CD4-positive, alpha-beta T cell treated with Interleukin-17A for 4 hours (primary cell): ENCODE measurements at places on chromosomes 1 and 21.

- DNase-seq = no peak
Observed at GRCh38 chr1:158145173-158145719, 35.4 kb upstream of the CD1D start.

- DNase-seq = no peak
Observed at GRCh38 chr1:170959385-170959784, 24.1 kb downstream of the MROH9 start.

DNA sequence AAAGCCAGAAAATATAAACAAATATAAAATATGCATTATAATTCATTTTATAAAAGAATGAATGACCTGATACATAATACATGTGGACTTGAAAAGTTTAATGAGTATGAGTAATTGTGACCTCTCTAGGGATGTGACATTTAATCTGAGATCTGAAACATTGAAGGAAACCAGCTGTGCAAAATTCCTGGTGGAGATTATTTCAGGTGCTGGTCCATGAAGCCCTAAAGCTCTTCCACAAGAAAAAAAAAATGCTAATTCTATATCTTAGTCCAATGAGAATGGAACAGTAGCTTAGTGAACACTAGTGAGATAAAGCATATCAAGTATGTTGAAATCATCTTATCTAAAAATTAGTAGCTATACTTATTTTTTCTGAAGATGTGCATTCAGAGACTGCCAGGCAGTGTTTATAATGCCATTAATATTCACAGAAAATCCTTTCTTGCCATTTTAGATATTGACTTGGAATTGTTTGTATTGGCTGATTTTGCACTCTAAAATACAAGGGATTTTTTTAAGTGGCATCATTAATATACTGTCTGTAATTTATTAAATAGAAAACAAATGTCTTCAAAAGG lies 1485.9 kb downstream of the PLA2G4A start:
- no peak for DNase-seq

- DNase-seq = no peak
Observed at GRCh38 chr21:27329255-27329851, 362.5 kb upstream of the ADAMTS5 start.

GRCh38 chr1:1132956-1133750 lies 17.3 kb upstream of the C1orf159 start:
- no peak for DNase-seq

- DNase-seq = no peak
Observed at GRCh38 chr1:42260376-42261070, 74.5 kb downstream of the FOXJ3 start.

DNA sequence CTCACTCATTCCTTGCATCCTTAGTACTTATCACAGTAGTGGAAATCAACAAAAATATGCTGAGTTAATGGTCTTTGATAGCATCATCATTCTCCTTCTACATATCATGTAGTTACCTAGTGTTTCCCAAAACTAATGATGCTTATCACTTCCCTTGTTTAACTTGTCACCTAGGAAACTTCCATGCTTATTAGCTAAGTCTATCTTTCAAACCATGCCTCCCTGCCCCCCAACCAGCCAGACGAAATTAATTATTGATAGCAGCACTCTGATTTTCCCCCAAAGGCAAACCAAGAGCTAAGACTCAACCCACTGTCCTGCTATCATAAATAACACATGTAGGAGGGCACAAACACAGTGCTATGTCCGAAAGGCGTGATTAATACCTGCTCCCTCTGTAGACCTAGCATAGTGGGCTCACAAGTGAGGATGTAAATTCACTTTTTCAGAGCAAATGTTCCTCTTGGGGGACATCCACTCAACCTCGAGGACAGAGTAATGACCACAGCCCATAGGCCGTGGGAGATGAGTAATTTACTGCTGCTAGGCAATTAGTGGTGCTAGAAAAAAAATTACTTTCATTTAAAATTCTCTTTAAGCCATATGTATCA lies 25.8 kb upstream of the LPAR3 start:
- DNase-seq = no peak

DNA sequence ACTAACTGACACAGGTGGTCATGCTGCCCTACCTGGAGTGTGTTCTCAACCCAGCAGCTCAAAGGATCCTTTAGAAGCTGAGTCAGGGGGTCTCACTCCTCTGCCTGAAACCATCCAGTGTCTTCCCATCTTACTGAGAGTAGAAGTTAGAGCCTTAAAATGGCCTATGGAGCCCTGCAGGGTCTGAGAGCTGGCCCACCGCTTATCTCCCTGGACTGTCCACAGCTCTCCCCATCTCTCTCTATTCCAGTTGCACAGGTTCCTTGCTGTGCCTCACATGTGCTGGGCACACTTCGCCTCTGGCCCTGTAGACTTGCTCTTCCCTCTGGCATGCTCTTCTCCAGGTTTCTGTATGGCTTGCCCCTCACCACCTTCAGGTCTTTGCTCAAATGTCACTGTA lies 148.6 kb upstream of the CACNA1E start:
- DNase-seq = no peak

GRCh38 chr1:34656731-34657130 lies 98.1 kb upstream of the GJB5 start:
- DNase-seq = no peak

DNA sequence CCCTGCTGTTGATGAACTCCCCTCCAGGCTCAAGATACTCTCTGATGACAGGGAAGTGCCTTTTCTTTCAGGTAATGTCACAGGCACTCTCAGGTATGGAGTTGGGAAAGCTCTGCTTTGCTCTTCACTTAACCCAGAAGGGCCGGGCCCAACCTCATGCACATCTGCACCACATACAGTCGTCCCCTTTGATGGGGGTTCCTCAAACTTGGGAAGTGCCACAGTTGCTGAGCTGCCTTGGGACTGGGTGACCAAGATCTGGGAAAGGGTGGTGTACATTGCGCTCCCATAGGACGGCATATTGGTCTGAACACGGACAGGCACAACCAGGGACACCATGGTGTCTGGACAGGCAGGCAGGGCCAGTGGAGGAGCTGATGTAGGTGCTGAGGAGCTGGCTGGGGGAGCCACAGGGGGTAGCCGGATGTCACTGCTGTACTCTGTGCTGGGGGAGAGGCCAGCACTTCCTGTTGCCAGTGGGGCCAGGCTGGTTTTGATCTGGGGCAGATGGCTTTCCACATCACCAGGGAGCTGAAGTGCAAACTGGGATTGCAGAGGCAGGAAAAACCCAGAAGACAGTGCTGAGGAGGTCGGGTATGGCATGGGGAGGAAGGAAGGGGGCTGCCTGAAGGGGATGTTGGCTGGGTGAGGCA lies 96.2 kb upstream of the EDN2 start:
- DNase-seq = no peak

GRCh38 chr1:210371916-210372315 lies 43.2 kb downstream of the HHAT start:
- DNase-seq = no peak

DNA sequence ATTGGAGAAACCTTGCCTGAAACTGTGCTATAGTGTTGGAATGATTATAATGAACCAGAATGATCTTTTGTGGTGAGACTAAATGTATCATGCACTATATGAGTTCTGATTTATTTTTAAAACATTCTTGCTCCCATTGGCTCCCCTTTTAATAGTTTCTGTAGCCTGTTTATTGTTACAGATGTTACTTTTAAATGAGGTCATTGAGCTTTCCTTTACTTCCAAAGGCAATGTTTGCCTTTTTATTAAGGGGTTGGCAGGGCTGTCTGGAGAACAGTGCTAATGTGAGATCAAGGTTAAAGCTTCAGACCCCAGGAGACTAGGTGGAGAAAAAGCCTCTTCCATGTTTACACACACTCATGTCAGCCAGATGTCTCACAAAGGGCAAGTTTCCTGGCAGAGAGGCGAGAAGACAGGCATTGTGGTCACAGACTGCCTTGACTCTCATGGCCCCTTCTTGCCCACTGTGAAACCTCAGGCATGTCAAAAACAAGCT lies 120.6 kb upstream of the RAVER2 start:
- no peak for DNase-seq

DNA sequence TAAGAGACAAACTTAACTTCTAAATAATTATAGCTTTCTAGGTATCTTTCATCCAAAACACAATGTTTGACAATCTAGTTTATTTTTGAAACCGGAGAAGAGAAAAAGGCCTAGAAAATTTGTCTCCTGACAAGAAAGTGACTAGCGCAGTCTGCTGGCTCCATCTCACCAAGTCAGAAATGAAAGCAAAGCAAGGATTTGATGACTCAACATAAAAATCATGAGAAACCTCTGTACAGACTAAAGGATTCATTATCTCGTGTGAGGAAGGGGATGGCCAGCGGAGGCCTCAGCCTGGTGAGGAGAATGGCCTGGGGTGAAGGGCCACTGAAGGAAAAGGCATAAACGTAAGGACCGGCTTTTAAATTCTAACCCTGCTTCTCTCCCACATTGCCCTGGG lies 20.0 kb upstream of the TSNAX start:
- DNase-seq = no peak

GRCh38 chr1:203263496-203263895 lies 34.0 kb upstream of the CHIT1 start:
- DNase-seq = no peak

GRCh38 chr1:71850936-71851335 lies 431.4 kb downstream of the NEGR1 start:
- no peak for DNase-seq

DNA sequence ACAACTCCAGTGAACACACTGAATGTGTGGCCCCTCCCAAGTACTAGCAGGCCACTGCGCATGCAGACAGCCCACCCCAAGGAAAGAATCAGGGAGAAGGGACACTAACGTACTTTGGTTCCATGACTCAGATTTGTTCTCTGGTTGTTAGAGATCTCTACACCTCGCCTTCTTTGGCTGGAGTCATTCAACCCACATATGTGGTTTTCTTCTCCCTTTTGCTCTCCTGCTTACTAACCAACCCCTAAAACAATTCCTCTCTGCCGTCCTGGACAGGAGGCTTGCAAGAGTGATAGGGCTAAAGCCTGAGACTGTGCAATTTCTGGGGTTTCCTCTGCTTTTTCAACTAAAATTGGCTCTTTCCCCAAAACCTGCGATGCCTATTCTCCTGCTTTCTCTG lies 5.7 kb upstream of the CD48 start:
- no peak for DNase-seq

GRCh38 chr1:217048104-217048707 lies 325.0 kb upstream of the ESRRG start:
- no peak for DNase-seq

- DNase-seq = no peak
Observed at GRCh38 chr1:76390456-76390855, 315.9 kb downstream of the ST6GALNAC3 start.

GRCh38 chr1:45685308-45686014 lies 872 bp downstream of the GPBP1L1 start:
- no peak for DNase-seq

DNA sequence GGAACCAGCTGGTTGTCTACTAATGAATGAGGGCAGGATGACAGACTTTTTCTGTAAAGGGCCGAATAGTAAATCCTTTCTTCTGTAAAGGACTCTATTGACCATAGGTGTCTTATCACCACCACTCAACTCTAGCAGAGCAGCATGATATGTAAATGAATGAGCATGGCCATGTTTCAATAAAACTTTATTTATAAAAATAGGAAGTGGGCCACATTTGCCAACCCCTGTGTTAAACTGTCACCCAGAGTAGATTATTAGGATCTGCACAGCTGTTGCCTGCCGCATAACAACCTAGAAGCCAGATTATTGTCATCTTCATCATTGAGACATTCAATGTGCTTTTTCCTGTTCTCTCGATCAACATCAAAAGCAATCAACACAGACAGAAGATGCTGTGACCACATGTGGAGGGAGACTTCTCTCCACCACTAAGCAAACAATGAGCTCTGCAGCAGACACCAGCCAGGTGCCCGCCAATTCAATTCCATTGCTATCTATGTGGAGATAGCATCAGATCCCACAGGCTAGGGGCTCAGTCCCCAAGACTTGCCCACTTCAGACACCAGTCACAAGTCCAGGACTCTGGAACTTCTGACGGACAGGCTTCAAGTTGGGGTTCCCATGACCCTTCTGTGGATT lies 6.8 kb upstream of the EFHD2 start:
- DNase-seq = no peak

DNA sequence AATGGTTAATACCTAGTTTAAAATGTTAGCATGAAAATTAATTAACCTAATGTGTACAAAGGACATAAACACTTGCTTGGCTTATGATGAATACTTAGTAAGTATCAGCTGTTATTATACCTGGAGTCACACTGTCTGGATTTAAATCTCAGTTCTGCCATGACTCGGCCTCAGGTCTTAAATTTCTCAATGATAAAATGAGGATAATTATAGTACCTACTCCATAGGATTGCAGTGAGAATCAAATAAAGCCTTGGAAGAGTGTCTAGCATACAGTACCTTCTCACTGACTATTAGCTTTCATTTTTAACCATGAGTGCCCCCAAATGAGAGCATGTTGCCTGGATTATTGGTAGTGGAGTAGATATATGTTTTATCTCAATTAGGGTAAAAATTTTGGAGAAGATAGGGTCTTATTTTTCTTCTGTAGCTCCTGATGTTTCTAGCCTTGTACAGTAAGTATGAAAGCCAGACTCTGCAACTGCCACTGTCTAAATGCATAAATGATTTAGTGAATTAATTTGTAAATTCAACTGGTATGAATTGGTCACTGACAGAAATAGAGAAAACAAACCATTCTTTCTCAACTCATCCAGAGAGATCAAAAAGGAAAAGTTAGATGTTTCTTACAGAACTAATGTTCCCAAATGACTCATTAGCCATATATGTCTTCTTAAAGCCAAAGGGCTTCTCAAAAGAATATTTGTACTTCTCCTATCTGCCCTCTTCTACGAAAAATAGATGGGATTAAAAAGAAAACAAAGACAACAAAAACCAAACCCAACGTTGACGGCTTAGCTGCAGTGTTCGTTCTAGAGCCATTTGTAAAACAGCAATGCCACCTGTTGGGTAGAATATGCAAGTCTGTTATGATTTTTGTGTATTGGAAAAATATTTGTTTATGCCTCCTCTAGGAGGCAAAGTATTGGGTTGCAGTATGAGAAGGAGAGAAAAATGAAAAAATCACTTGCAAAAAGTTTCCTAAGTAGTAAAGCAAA lies 53.8 kb upstream of the MROH9 start:
- DNase-seq = no peak

GRCh38 chr21:42574234-42575027 lies 60.8 kb downstream of the SLC37A1 start:
- DNase-seq = no peak

- DNase-seq = no peak
Observed at GRCh38 chr1:117173691-117174090, 37.0 kb downstream of the VTCN1 start.

DNA sequence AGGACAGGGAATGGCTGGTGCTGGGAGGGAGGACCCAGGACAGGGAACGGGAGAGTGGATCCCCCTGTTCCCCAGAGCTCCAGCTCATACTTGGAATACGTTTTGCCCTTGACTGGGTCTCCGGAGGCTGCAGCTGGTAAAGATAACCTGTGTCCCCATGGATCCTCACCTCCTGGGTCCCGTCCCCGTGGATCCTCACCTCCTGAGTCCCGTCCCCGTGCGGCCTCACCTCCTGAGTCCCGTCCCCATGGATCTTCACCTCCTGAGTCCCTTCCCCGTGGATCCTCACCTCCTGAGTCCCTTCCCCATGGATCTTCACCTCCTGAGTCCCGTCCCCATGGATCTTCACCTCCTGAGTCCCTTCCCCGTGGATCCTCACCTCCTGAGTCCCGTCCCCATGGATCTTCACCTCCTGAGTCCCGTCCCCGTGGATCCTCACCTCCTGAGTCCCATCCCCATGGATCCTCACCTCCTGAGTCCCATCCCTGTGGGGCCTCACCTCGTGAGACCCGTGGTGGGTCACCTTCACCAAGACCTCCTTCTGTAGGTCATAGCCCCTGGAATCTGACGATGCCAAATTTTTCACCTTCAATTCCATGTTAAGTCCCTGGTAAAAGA lies 61.4 kb downstream of the SCCPDH start:
- DNase-seq = peak; percentile 17

GRCh38 chr1:101632548-101633272 lies 364.0 kb downstream of the OLFM3 start:
- no peak for DNase-seq
